ENCODE measurements at places on chromosomes 12 and 14. TPM values are rescaled to one million over a fixed set of nuclear protein-coding genes. Genes with fewer than 3 reads are reported as not detected.
A peak's percentile ranks its signal among the peaks of the same experiment; 100 is the strongest.

GRCh38 chr14:73859145-73859544 lies 7.5 kb downstream of the PTGR2 start:
- no peaks in the 10 kb centered on the region for H3K4me1 ChIP-seq
- peaks cover 2% of the 10 kb centered on the region for H3K36me3 ChIP-seq
- no peak overlapping the region for H3K27ac ChIP-seq
- H3K4me3 ChIP-seq = no peak overlapping the region
- H3K27me3 ChIP-seq = no peaks in the 10 kb centered on the region
- no peak for DNase-seq

Gene NEK9
- 43.7 TPM for polyA plus RNA-seq

Gene OLR1
- polyA plus RNA-seq = 0.03 TPM

GRCh38 chr12:49609875-49610154 lies 4.4 kb upstream of the FAM186B start:
- DNase-seq = no peak
- no peak overlapping the region for H3K4me3 ChIP-seq
- H3K27ac ChIP-seq = no peak overlapping the region
- no peaks in the 10 kb centered on the region for H3K36me3 ChIP-seq

DNA sequence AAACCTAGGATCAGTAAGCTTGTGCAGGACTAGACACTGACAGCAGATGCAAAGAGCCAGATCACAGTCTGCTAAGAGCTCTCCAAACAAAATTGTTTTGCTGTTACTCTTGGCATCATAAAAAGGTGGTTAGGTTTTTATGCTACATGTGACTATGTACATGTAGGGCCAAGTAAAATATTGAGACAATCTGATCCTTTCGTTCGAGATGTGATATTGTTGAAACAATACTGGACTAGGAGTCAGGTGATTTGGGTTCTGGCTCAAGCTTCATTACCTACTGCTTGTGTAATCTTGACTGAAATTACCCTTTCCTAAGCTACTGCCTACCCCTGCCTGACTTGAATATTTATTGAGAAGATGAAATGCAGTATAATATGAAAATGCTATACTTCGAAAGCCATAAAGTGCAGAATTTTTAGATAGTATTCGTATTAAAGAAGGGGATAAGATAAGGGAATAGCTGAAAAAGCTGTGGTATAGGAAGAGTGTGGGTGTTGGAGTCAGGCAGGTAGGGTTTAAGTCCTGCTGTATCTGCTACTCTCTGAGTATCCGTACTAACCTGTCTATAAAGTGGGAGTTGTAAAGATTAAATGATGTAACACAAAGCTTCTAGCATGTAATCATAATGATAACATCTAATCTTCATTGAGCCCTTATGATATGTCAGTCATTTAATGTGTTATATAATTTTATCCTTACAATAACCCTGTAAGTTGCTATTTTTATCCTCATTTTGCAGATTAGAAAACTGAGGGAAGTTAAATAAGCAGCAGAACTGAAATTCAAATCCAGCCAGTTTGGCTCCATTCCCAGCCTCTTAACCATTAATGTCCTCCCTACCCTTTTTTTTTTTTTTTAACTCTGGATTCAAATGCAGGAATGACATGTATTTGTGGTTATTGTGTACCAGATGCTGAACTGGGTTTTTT lies 38.6 kb upstream of the ATF1 start:
- peaks cover 40% of the 10 kb centered on the region for H3K36me3 ChIP-seq
- H3K27me3 ChIP-seq = no peaks in the 10 kb centered on the region
- H3K27ac ChIP-seq = no peak overlapping the region

- H3K27me3 ChIP-seq = no peaks in the 10 kb centered on the region
- peaks cover 2% of the 10 kb centered on the region for H3K4me1 ChIP-seq
- no peak overlapping the region for H3K27ac ChIP-seq
- no peaks in the 10 kb centered on the region for H3K36me3 ChIP-seq
Observed at GRCh38 chr12:38880288-38880687, 25.1 kb downstream of the CPNE8 start.

DNA sequence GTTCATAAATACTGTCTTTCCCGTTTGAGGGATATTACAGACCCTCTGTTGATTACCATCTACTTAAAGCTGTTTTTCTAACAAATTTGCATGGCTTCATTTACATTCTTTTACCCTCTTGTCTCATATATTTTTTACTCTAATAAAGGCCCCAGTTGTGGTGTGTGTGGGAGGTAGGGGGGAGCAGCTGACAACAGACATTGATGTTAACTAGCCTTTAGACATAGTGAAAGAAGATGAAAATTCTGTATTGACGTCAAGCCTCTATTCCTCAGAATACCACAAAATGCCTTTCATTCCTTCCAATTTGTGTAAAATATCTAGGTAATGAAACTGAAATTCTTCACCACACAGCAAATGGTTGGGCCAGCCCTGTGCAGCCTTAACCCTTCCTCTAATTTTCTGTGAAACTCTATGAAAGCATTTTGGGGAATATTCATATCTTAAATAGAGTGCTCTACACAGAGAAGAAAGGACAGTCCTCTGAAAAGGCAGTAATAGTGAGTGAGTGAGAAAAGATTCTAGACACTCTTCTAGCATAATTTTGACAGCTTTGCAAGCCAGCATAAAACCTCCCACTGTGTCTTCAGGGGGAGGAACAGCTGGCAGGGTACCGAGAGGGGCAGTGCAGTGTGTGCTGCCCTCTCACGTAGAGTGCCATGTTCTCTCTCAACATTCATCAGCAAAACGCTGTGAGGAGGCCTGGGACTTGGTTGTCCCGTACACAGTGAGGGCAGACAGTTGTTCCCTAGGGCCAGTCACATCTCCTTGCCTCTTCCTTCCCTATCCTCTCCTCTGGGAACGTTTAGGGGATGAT lies 20.1 kb upstream of the CERS5 start:
- peak overlapping the region; percentile 61 for H3K27ac ChIP-seq
- H3K4me3 ChIP-seq = peak overlapping the region; percentile 16

Gene BDKRB1
- 3.5 TPM for polyA plus RNA-seq

Gene REM2
- 0.04 TPM for polyA plus RNA-seq

DNA sequence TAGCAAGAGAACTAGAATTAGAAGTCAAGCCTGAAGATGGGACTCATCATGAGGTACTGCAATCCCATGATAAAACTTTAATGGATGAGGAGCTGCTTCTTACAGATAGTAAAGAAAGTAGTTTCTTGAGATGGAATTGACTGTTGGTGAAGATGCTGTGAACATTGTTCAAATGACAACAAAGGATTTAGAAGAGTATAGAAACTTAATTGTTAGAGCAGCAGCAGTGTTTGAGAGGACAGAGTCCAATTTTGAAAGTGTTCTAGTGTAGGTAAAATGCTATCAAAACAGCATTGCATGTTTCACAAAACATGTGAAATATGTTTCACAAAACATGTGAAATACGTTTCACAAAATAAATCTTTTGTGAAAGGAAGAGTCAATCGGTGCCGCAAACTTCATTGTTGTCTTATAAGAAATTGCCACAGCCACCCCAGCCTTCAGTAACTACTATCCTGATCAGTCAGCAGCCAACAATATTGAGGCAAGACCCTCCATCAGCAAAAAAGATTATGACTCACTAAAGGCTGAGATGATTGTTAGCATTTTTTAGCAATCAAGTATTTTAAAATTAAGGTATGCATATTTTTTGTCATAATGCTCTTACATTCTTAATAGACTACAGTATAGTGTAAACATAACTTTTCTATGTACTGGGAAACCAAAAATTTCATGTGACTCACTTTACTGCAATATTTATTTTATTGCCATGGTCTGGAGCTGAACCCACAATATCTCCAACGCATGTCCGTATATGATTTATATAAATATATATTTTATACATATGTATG lies 173.4 kb upstream of the BMP4 start:
- no peaks in the 10 kb centered on the region for H3K4me1 ChIP-seq
- DNase-seq = no peak
- H3K27ac ChIP-seq = no peak overlapping the region
- H3K27me3 ChIP-seq = no peaks in the 10 kb centered on the region

Gene TSHR
- polyA plus RNA-seq = not detected

Gene CBLN3
- 1.6 TPM for polyA plus RNA-seq

DNA sequence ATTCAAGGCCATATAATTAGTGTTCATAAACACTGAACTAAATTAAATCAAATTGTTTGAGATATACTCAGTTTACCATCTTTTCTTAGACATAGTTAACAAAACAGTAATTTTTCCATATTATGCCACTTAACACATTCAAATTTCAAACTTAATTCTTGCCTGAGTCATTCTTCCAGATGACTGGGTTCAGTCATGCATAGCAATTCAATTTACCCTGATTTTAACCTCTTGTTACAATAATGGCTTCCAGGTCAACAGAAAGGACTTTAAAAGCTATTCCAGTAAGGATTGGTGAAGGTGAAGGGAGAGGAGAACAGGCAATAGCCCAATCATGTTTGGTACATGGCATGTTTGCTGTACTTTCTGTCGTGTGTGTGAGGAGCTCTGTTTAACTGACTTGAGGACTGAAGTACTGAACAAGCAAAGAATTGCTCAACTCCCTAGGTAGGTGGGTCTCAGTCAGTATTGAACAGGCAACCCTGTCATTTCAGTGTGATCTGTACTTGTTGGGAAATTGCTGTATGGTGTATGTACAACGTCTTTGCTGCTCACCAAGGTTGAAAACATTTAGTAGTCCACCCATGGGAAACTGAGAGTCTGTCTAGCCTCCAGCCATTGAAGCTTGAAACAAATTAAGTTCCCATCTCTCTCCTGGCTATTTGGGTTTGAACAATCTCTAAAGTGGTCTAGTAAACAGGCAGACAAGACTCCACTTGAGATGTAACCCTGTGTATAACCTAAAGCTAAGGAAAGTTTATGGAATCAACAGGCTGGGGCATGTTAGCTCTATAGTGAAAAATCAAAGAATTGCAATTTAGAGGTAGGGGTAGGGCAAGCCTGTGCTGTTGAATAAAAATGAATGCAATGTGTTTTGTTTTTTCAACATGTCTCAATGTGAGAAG lies 327.2 kb downstream of the BTG1 start:
- no peaks in the 10 kb centered on the region for H3K36me3 ChIP-seq
- H3K27ac ChIP-seq = peak overlapping the region; percentile 2
- peaks cover 9% of the 10 kb centered on the region for H3K4me1 ChIP-seq

DNA sequence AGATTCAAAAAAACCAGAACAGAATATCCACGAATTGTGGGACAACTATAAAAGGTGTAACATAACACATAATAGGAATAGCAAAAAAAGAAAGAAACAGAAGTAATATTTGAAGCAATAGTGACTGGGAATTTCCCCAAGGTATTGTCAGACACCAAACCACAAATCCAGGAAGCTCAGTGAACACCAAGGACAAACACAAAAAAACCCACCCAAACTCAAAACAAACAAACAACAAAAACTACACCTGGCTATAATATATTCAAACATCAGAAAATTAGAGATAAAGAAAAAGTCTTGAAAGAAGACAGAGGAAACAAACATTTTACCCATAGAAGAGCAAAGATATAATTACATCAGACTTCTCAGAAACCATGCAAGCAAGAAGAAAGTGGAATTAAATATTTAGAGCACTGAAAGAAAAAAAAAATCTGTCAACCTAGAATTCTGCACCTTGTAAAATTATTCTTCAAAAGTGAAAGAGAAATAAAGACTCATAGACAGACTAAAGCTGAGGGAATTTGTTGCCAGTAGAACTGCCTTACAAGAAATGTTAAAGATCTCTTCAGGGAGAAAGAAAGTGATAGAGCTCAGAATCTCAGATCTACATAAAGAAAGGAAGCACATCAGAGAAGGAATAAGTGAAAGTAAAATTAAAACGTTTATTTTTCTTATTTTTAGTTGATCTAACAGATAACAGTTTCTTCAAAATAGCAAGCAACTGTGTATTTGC lies 12.1 kb upstream of the HMGA2 start:
- H3K36me3 ChIP-seq = peaks cover 2% of the 10 kb centered on the region
- peaks cover 6% of the 10 kb centered on the region for H3K4me1 ChIP-seq
- H3K27me3 ChIP-seq = no peaks in the 10 kb centered on the region
- H3K27ac ChIP-seq = no peak overlapping the region

- no peak for DNase-seq
- no peaks in the 10 kb centered on the region for H3K4me1 ChIP-seq
- H3K36me3 ChIP-seq = no peaks in the 10 kb centered on the region
- no peak overlapping the region for H3K4me3 ChIP-seq
Observed at GRCh38 chr12:128455851-128456250, 188.9 kb downstream of the TMEM132C start.

GRCh38 chr12:130431176-130431575 lies 93.5 kb downstream of the PIWIL1 start:
- no peak for DNase-seq
- no peaks in the 10 kb centered on the region for H3K36me3 ChIP-seq
- H3K27me3 ChIP-seq = no peaks in the 10 kb centered on the region
- no peak overlapping the region for H3K4me3 ChIP-seq
- no peak overlapping the region for H3K27ac ChIP-seq

- H3K4me3 ChIP-seq = no peak overlapping the region
- no peaks in the 10 kb centered on the region for H3K27me3 ChIP-seq
- no peaks in the 10 kb centered on the region for H3K4me1 ChIP-seq
- H3K36me3 ChIP-seq = no peaks in the 10 kb centered on the region
- H3K27ac ChIP-seq = no peak overlapping the region
Observed at GRCh38 chr14:83255015-83255726, 1721.5 kb upstream of the SEL1L start.

Gene AQP6
- polyA plus RNA-seq = 0.57 TPM

GRCh38 chr14:93967637-93968250 lies 8.6 kb downstream of the ASB2 start:
- peaks cover 4% of the 10 kb centered on the region for H3K27me3 ChIP-seq
- no peak for DNase-seq

GRCh38 chr12:29164477-29165393 lies 15.7 kb downstream of the FAR2 start:
- peak; percentile 1 for DNase-seq
- H3K27me3 ChIP-seq = no peaks in the 10 kb centered on the region
- peaks cover 10% of the 10 kb centered on the region for H3K4me1 ChIP-seq
- no peaks in the 10 kb centered on the region for H3K36me3 ChIP-seq
- peak overlapping the region; percentile 36 for H3K27ac ChIP-seq
- no peak overlapping the region for H3K4me3 ChIP-seq

Gene SIX1
- polyA plus RNA-seq = 0.01 TPM

DNA sequence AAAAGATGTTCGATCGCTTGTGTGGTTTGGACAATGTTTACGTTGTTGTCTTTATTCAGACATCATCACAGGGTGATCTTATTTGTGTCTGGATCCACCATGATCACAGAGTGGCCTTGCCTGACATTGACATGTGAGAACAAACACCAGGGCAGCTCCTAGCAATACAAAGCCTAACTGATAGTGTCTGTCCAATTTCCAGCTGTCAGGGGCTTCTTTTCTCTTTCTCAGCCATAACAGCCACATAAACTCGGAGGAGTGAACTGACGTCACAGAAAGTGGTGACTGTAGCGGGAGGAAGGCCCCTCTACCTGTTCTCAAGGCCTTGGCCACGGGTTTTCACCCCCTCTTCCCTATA lies 5.8 kb upstream of the SLC6A13 start:
- no peak overlapping the region for H3K27ac ChIP-seq
- no peak overlapping the region for H3K4me3 ChIP-seq
- H3K36me3 ChIP-seq = no peaks in the 10 kb centered on the region
- H3K4me1 ChIP-seq = no peaks in the 10 kb centered on the region
- H3K27me3 ChIP-seq = peaks cover 3% of the 10 kb centered on the region

DNA sequence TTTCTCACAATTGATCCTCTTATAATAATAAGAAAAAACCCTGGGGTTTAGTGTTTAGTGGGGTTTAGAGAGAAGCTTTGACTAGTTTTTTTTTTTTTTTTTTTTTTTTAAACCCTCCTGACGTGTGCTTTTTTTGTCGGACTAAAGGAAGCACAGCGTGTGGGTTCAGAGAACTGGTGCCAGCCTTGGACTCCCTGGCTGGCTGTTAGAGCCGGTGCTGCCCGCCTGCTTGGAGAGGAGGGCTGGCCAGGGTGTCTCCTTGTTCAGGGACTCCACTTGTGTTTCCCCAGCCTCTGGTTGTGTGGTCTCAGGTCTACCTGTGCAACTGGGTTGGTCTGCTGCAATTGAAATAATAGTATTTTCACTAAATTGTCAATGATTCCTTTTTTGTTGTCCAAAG lies 54.1 kb upstream of the ASPG start:
- H3K36me3 ChIP-seq = no peaks in the 10 kb centered on the region
- no peak overlapping the region for H3K4me3 ChIP-seq
- DNase-seq = no peak
- no peak overlapping the region for H3K27ac ChIP-seq
- H3K4me1 ChIP-seq = no peaks in the 10 kb centered on the region

Gene KRT2
- 0.69 TPM for polyA plus RNA-seq

Gene NELL2
- 0.23 TPM for polyA plus RNA-seq

Data from keratinocyte (primary cell).